ENCODE measurements at places on chromosomes 7 and 10. TPM values are rescaled to one million over a fixed set of nuclear protein-coding genes. Genes with fewer than 3 reads are reported as not detected.

The NUDT13 gene
- 0.78 TPM for total RNA-seq

The CLDN15 gene
- 6.4 TPM for total RNA-seq

The NUTM2B gene
- total RNA-seq, result 0.76 TPM

The APBB1IP gene
- 1.9 TPM for total RNA-seq

The POR gene
- 65.8 TPM for total RNA-seq
